ENCODE measurements at places on chromosomes 12 and 14.

DNA sequence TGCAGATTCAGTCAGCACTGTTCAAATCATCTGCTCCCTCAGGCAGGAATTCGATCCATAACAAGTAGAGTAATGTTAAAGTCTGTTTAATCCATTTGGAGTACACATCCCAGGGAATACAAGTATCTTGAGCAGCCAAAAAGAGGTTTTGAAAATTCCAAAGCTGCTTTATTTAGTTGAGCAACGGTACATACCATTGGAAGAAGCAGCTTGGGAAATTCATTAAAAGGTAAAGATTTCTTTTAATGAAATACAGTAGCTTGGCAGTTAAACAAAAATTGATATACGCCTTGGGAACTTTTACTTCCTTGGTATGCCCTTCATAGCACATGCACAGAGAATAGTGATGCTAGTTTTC lies 153.8 kb downstream of the LRIG3 start:
- no peak for DNase-seq

DNA sequence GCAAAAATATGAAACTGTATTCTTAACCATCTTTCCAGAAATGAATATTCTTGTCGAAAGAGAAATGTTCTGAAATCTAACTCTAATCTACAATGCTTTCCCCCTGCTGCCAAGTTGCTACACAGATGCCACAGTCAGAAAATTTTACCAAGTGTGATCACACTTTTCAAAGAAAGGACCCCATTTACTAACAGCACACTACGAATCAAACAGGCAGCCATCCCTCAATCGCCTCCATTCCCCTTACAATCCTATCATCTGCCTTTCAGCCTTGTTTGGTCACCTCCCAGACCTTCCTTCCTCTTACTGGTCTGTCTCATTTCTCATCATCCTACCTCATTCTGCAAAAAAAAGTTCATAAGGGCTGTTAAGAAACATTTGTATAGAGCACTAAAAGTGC lies 190.1 kb downstream of the MED13L start:
- DNase-seq: no peak

DNA sequence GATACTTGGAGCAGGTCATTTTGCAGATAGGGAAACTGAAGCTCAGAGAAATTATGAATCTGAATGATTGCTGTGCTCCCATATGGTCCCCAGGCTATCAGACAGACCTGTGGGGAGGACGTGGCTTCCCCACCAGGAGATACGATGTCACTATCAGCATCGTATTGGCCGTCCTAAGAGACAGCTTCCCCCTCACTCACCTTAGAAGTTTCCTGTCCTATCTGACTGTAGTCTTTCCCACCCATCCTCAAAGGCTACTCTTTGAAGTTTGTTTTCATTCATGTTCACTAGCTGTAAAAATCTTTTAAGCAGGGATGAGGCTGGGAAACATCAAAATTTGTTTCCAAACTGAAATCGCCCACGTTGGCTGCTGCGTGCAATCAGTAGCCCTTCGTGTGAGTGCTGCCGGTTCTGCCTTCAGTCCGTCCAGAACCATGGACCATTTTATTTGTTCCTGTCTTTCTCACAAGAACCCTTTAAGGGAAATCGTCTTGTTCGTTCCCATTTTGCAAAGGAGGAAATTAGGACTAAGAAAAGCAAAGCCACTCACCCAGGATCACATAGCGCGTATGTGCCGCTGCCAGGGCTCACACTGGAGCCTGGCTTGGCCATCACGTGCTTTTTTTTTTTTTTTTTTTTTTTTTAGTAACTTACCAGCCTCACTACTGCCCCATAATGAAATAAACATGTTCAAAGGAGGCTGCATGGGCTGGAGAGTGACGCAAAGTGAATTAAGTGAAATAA lies 1.0 kb upstream of the KDM2B start:
- peak; percentile 44 for DNase-seq

DNA sequence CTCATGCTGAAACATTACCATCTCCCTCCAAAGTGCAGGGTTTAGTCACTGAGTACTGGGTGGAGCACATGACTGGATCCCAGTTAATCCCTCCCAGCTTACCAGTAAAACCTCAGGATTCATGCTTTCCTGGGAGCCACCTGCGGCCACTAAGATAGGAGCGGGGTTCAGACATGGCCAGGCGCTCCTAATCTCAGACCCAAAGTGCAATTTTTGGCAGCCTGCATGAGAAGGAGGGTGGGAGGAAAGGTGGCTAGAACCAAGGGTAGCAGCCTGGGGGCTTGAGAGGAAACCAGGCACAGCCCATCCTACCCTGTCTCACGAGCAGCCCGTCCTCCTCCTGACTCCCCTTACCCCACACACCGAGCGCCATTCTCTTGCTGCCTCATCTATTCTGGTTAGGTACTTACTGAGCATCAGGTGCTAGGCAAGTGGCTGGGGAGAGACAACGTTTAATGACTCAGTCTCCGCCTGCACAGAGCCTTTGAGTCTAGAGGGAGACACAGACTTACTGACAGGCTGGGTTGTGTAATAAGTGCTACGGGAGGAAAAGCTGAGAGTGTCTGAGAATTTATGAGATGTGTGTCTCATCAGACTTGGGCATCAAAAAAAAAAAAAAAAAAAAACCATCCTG lies 9.9 kb downstream of the GPRC5A start:
- DNase-seq: peak; percentile 94

- DNase-seq: no peak
These were observed 151.8 kb downstream of the CRADD start for GRCh38 chr12:93829016-93829415.

GRCh38 chr12:10128687-10129086 lies 1.3 kb downstream of the CLEC7A start:
- no peak for DNase-seq

DNA sequence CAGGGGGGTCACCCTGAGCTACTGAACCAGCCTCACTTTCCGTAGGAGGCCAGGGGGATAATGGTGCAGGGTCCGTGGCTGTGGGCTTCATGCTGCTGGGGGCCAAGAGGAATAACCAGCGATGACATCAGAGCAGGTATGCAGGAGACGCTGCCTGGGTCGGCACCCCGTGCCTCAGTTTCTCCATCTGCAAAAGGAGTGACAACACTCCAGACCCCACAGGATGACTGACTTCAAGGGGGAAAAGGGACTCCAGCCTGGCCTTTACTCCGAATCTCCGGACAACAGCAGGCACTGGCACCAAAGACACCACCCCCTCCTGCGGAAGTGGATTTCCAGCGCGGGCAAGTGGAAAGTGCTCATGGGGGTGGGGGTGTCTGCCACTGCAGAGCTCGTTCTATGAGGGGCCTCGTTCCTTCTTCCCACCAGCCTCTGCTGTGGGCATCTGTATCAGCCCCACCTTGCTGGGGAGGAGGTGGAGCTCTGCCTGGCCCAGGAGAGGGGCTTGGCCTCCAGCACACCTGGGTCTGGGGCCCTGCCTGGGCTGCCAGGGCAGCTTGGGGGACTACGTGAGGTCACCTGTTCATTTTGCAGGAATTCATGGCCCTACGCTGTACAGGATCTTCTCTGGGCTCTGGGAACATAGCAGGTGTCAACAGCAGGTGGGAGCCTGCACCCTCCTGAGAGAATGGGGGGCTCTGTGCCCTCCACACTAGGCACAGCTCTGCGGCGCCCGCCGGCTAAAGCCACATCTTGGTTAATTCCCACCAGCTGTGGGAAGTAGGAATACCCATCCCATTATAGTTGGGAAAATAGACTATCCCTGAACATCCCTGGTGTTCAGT lies 216.6 kb upstream of the C14orf180 start:
- no peak for DNase-seq

- no peak for DNase-seq
These were observed 70.7 kb upstream of the DDX11 start for GRCh38 chr12:31002999-31003398.

- no peak for DNase-seq
These were observed 24.0 kb upstream of the GSC start for GRCh38 chr14:94793901-94794300.

GRCh38 chr12:107247650-107248049 lies 154.3 kb upstream of the CRY1 start:
- DNase-seq: no peak

GRCh38 chr14:71595441-71595840 lies 336.8 kb upstream of the RGS6 start:
- no peak for DNase-seq

- no peak for DNase-seq
These were observed 114.8 kb downstream of the ESRRB start for GRCh38 chr14:76490735-76491134.

- peak; percentile 72 for DNase-seq
These were observed 1.0 kb downstream of the INSM2 start for GRCh38 chr14:35534873-35535482.

- DNase-seq: no peak
These were observed 96.1 kb upstream of the ANO4 start for GRCh38 chr12:100698518-100698917.

DNA sequence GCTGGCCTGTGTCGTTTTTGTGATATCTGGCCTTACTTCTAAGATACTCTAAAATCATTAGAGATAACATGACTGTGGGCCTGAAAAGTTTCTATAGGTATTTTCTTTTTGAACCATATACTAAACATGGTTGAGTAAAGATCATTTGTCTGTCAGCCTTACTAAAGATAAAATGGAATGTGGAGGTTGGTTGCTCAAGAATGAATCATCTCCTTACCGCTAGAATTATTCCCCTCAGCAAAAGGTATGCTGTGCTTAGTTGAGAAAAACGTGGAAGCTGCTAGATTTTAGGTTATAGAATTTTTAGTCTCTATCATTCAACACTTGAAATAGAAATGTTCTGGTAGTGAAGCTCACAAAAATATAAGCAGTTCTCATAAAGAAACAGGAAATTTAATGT lies 407.3 kb downstream of the AEBP2 start:
- peak; percentile 84 for DNase-seq

- no peak for DNase-seq
These were observed 126.3 kb downstream of the KIF26A start for GRCh38 chr14:104264495-104265265.

- DNase-seq: peak; percentile 87
These were observed 232.1 kb downstream of the NAV3 start for GRCh38 chr12:78062786-78063185.

DNA sequence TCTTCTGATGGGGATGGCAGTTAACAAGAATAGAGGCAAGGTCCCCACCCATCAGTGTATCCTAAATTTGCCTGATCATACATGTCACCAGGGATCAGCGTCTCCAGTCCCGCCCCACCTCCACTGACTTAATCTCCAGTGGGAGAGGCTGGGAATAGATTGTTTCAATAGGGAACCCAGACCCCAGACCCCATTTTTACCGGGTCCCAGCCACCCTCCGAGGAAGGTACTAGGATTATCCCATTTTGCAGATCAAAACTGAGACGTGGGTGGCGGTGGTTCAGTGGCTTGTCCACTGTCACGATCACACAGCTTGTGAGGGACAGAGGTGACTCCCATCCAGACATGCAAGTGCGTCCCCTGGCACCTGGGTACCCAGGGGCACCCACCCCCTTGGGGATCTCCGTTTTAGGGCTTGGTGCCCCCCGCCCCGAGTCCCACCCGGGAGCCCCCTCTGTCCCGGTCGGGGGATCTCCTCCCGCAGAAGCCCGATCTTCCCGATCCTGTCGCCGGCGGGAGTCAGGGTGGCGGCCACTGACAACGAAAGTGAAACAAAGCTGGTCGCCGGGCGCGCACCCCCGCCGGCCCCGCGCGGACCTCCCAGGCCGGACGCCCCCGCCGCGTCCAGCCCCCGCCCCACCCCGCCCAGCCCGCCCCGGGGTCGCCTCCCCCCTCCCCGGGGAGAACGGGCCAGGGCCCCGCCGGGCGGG lies 523 bp downstream of the WSB2 start:
- DNase-seq: no peak

- DNase-seq: no peak
These were observed 45.8 kb upstream of the CNTN1 start for GRCh38 chr12:40646456-40646855.

Data from fibroblast of pulmonary artery (primary cell).